ENCODE measurements at places on chromosomes 1 and 21.

DNA sequence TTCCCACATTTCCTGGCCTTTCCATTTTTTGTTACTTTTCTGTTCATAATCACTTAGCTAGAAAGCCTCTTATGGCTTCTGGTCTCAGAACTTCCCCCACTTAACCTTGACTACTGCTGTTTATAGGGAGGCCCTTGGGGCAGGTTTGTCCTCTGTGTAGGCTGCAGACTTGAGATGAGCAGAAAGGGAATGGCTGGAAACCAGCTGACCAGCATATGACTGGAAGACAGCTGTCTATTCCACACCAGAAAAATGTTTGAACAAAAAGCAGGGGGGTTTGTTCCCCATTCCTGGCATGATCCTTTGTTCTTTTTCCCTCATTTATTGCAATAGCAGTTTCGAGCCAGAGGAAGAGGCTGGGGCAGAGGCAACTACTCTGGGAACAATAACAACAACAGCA lies 4.9 kb upstream of the SH3D21 start:
- DNase-seq, result no peak

DNA sequence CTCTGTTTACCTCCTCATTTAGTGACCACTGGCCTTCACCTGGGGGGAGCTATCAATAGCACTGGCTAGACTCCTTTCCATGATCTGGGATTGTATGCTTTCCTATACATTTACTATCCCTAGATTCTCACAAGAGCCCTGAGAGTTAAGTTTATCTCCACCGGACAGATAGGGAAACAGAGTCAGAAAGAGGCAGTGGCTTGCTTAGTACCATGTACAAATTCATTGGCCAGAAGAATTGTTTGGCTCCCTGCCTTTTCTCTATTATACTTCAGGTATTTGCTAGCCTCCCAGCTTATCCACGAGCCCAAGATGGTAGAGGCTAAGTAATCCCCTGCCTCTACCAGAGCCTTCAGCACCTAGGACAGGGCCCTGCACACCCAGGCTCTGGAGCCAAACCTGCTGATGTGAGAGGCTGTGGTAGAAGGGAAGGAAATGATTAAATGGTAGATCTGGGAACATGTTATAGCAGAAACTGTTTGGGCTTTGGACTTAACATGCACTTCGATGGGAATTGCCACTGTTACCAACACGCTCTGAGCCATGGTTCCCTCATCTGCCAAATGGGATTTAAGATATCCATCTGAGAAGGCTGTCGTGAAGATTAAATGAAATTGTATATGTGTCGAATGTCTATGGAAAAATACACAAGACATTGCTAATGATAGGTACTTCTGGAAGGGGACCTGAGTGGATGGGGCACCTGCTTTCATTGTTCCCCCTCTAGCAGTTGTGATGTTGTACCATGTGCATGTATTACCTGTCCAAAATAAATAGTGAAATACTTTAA lies 3.1 kb upstream of the BLACAT1 start:
- no peak for DNase-seq

- DNase-seq, result no peak
These were observed 205.5 kb downstream of the PTBP2 start for GRCh38 chr1:96927125-96927524.

GRCh38 chr1:194366705-194367104 lies 1180.3 kb upstream of the B3GALT2 start:
- DNase-seq, result no peak

GRCh38 chr1:200474633-200475032 lies 64.8 kb upstream of the ZNF281 start:
- DNase-seq, result no peak

DNA sequence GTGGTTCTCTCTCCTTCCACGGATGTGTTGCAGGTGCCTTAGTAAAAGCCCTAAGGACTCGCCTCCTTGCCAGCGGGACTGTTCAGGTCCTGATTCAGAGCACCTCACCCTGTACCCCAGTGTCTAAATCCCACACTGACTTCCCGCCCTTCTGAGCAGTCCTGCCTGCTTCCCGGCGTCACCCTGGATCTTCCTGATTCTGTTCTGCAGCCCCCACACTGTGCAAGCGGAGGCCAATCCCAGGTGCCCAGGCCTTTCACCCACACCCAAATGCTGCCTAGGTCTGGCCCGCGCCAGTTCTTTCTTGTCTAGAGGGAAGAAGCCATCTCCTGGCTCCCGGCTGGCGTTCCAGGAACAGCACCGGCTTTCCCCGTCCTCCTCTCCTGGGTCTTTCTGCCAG lies 95.9 kb upstream of the GALNT2 start:
- DNase-seq, result no peak

DNA sequence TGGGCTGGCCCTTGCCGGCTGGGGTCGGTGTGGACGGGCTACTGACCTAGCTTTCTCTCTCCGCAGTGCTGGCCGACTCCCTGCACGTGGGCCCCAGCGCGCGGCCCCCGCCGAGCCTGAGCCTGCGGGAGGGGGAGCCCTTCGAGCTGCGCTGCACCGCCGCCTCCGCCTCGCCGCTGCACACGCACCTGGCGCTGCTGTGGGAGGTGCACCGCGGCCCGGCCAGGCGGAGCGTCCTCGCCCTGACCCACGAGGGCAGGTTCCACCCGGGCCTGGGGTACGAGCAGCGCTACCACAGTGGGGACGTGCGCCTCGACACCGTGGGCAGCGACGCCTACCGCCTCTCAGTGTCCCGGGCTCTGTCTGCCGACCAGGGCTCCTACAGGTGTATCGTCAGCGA lies 34.9 kb downstream of the PTGFRN start:
- no peak for DNase-seq

- DNase-seq, result no peak
These were observed 121.7 kb downstream of the SMYD2 start for GRCh38 chr1:214402613-214403083.

- no peak for DNase-seq
These were observed 12.5 kb downstream of the PM20D1 start for GRCh38 chr1:205837382-205837970.
